ENCODE measurements at places on chromosomes 7 and 10. TPM values are rescaled to one million over a fixed set of nuclear protein-coding genes. Genes with fewer than 3 reads are reported as not detected.
A peak's percentile ranks its signal among the peaks of the same experiment; 100 is the strongest.

DNA sequence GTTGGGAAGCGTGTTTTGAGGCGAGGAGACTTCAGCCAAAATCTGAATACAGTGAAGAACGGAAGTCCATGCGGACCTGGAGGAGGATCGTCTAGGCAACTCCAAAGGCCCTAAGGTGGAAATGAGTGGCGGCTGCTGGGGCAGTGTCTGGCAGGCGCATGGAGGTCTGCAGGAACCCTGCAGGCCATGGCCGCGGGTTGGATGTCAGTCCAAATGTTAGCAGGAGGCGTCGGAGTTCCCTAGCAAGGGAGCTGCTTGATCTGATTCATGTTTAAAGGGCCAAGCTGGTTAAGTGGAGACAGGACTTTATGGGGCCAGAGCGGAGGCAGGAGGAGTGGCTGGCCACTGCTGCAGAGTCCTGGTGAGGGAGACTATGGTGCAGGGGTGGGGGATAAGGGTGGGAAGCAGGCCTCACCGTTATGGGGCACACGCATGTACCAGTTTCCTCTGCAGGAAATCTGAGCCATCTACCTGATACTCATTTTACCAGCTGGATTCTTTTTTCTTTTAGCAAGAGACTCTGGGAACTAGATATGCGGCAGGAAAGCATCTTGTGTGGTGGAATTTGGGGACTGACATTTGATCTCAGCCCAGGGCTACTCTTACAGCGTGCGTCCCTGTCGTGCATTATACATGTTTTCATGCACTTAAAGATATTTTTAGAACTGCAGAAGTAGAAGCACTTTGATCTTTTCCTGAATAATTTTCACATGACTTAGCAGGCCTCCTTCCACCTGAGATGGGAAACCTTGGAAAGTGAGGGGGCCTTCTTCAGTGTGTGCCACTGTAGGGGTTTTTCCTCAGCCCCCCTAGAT is 6.6 kb upstream of the REPIN1 start:
- DNase-seq: no peak

The CTNNA3 gene
- not detected for total RNA-seq

GRCh38 chr7:139562961-139563565 is 39.6 kb downstream of the CLEC2L start:
- DNase-seq: no peak

The HOXA7 gene
- not detected for total RNA-seq

DNA sequence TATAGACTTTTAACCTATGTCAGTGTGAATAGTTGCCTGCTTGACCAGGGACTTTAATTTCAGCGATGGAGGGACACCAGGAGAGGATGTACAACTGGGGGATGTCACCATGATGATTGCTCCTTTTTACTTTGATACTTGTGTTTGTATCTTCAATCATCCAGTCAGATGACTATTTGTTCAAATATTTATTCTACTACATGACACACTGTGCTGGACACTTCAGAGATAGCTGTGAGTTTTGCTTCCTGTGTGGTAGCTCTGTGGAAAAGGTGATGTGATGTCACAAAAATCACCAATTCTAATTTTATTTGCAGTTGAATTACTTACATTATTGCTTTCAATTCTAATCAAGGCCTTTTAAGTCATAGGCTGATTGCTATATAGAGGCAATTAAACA is 62.7 kb upstream of the CREB5 start:
- peak; percentile 71 for DNase-seq

Data from bronchial epithelial cell (primary cell).